ENCODE measurements at places on chromosomes 7 and 10. TPM values are rescaled to one million over a fixed set of nuclear protein-coding genes. Genes with fewer than 3 reads are reported as not detected.

- H3K36me3 ChIP-seq = no peaks in the 10 kb centered on the region
- peak overlapping the region; percentile 68 for H3K4me3 ChIP-seq
- peaks cover 46% of the 10 kb centered on the region for H3K27me3 ChIP-seq
- H3K4me1 ChIP-seq = peaks cover 5% of the 10 kb centered on the region
- DNase-seq = no peak
These were observed 972 bp downstream of the PAOX start for GRCh38 chr10:133379801-133380666.

GRCh38 chr10:104835422-104835821, 194.3 kb downstream of the SORCS3 start:
- H3K36me3 ChIP-seq = no peaks in the 10 kb centered on the region
- no peaks in the 10 kb centered on the region for H3K4me1 ChIP-seq
- no peak overlapping the region for H3K27ac ChIP-seq

GRCh38 chr7:133782470-133782869, 344.7 kb upstream of the LRGUK start:
- H3K36me3 ChIP-seq = no peaks in the 10 kb centered on the region
- no peak for DNase-seq
- no peaks in the 10 kb centered on the region for H3K27me3 ChIP-seq

The CALCR gene
- 1.4 TPM for total RNA-seq

Measured in GM23338 (cell line).